ENCODE measurements at places on chromosomes 7 and 10.

DNA sequence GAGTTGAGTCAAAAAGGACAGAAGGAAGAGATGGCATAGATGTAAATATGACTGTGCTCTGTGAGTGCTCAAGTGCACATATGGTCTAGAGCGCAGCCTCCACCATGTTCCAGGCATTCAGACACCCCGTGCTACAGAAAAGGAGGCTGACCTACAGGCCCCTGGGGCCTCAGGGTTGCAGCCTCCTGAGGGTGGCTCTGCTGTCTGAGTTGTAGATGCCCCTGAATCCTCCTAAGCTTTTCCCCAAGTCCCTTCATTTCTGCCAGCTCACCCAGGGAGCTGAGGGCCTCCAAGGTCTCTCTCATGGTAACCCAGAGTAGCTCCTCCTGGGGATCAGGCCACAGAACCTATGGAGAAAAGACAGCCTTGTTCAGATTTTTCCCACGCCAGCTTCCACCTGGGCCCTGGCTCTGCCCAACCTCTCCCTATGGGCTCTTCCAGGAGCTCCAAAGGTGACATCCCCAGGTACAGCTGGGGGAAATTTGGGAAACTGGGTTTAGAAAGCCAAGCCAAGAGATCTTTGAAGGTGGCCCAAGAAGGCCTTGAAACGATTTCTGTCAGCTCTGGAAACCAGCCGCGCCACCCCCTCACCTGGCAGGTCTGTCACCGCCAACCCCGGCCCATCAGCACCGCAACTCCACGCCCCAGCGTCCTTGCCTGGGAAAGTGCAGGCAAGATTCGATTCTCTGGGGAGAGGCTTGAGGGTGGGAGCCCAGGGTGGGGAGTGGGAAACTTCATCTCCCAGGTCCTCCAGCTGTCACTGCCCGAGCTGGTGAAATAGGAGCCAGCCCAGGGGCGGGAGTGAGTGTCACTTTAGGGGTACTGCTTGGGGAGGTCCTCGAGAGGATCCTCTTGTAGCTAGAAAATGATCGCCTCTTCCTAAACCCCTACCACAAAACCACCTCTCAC, 2.4 kb downstream of the ZNF467 start:
- DNase-seq = no peak
- no peak overlapping the region for H3K27ac ChIP-seq
- no peaks in the 10 kb centered on the region for H3K36me3 ChIP-seq

DNA sequence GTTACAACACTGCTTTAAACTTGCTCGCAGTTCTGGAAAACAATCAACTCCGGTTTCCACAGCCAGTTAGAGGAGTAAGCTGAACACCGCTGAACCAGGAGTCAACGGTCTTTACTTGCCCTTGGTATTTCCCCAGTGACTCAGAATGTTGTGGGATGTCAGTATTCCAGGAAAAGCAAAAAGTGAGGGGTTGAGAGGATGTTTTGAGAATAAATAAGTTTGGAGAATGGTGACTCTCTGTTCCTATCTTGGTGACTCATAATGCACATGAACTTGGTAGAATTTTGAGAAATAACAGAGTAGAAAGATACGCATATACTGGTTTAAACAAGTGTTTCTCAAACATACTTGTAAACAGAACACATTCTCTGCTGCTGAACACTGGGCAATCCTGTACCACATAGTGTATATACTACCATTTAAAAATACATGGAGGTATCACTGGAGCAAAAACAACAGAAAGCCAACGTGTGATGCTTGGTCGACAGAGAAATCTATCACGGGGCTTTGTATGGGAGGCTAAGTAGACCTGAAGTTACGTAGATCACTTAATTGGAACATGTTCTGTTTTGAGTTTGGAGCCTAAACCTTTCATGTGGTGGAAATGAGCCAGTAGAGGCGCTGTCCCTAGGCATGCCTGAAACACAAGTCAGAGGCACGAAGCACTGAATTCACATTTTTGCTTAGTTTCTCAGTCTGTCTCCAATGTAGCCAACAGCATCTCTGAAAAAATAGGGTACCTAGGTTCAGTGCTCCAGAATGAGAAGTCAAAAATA, 534.3 kb downstream of the PARD3 start:
- H3K4me1 ChIP-seq = peaks cover 5% of the 10 kb centered on the region
- no peaks in the 10 kb centered on the region for H3K36me3 ChIP-seq
- no peak overlapping the region for H3K27ac ChIP-seq
- H3K27me3 ChIP-seq = peaks cover 3% of the 10 kb centered on the region
- no peak for DNase-seq

GRCh38 chr7:116732788-116733694, 61.0 kb downstream of the MET start:
- H3K4me1 ChIP-seq = no peaks in the 10 kb centered on the region
- no peak for DNase-seq
- H3K27ac ChIP-seq = no peak overlapping the region

- peak overlapping the region; percentile 93 for H3K27ac ChIP-seq
- no peaks in the 10 kb centered on the region for H3K27me3 ChIP-seq
- no peak for DNase-seq
- H3K36me3 ChIP-seq = peaks cover 2% of the 10 kb centered on the region
- peaks cover 27% of the 10 kb centered on the region for H3K4me1 ChIP-seq
These were observed 1.0 kb downstream of the URGCP start for GRCh38 chr7:43905209-43905946.

- DNase-seq = no peak
- no peaks in the 10 kb centered on the region for H3K4me1 ChIP-seq
- no peaks in the 10 kb centered on the region for H3K36me3 ChIP-seq
- H3K4me3 ChIP-seq = no peak overlapping the region
- no peak overlapping the region for H3K27ac ChIP-seq
These were observed 5.9 kb downstream of the TAS2R16 start for GRCh38 chr7:122989577-122989976.

DNA sequence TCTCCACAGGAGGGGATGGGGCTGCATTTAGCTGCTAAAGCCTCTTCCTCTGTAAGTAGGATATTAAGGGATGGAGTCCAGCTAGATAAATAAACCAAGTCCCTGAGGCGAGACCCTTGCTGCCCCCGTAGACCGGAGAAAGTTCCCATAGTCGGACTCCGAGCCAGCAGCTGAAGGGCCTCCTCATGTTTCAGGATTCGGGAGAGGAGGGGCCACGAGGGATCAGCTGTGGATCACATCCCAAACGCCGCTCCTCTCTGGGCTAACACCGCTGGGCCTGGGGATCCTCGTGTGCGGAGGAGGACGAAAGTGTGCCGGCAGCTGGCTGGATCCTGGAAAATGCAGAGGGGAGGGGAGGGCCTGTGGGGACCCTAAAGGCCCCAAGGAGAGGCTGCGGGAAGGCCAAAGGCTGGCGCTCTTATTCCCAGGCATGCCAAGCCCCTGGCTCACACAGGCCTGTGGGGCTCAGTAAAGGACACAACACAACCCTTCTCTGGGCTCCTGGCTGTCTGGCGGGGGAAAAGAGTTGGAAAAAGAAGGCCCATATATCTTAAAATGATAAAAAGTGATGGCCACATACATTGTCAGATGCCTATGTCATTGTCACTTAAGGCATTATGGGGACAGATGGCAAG, 82.5 kb upstream of the TMEM72 start:
- no peak overlapping the region for H3K4me3 ChIP-seq
- H3K27ac ChIP-seq = no peak overlapping the region
- H3K36me3 ChIP-seq = no peaks in the 10 kb centered on the region
- H3K27me3 ChIP-seq = peaks cover 11% of the 10 kb centered on the region

- no peak overlapping the region for H3K4me3 ChIP-seq
- H3K27me3 ChIP-seq = no peaks in the 10 kb centered on the region
- no peak overlapping the region for H3K27ac ChIP-seq
- H3K4me1 ChIP-seq = no peaks in the 10 kb centered on the region
- no peak for DNase-seq
These were observed 392.0 kb downstream of the NRG3 start for GRCh38 chr10:82267014-82267413.

DNA sequence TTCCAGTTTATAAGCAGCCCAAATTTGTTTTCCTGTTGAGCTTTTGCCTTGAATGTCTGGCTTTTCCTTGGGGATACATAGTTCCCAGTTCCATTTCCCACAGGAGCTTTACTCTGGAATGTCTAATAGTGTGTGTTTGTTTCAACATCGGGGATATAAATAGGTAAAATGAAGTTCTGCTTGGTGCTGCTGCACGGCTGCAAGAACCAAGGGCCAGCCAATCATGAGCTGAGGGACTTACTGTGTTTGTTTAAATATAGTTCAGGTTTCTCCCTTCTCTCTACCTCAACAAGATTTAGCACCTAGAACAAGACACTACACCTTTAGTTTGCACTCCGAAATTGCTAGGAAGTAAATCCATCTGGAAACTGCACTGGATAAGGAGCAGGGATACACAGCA, 43.9 kb downstream of the GRM8 start:
- no peak overlapping the region for H3K4me3 ChIP-seq
- H3K27me3 ChIP-seq = peaks cover 7% of the 10 kb centered on the region
- H3K4me1 ChIP-seq = no peaks in the 10 kb centered on the region
- H3K27ac ChIP-seq = no peak overlapping the region
- no peaks in the 10 kb centered on the region for H3K36me3 ChIP-seq

GRCh38 chr7:43456200-43456599, 126.7 kb upstream of the STK17A start:
- no peak overlapping the region for H3K4me3 ChIP-seq
- peaks cover 5% of the 10 kb centered on the region for H3K27me3 ChIP-seq
- no peak overlapping the region for H3K27ac ChIP-seq
- no peaks in the 10 kb centered on the region for H3K4me1 ChIP-seq

DNA sequence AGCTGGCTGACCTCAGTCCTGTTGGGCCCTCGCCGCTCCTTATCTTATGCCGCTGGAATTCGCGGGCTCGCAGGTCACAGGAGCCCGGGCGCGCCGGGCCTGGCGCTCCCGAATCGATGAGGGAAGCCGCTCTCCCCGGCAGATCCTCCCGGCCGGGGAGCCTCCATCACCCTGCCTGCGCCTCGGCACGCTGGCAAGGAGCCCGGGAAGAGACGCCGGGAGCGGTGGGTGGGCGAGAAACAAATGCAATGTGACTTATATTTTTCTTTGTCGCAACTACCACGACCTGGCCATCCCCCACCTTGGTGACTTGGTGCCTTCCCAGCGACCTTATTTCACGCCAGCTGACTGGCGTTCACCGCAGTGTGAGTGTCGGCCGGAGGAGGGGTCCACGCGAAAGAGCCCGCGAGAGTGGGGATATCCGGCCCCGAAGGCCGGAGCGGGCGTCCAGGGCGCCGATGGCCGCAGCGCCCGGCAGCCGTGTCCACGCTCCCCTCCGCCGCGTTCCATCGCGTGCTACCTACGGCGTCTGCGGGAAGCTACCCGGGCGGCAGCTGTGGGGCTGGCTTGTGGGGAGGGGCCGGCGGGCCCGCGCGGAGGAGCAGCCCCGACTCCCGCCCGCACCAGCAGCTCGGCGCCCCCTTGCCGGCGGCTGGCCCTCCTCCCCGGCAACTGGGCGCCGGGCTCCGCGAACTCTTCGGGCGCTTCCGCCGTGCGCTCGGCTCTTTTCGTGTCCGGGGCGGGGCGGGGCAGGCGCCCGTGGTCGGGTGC, 494 bp upstream of the BMPR1A start:
- peak; percentile 89 for DNase-seq
- peaks cover 2% of the 10 kb centered on the region for H3K36me3 ChIP-seq
- no peak overlapping the region for H3K27ac ChIP-seq
- peaks cover 55% of the 10 kb centered on the region for H3K27me3 ChIP-seq
- peak overlapping the region; percentile 79 for H3K4me3 ChIP-seq

DNA sequence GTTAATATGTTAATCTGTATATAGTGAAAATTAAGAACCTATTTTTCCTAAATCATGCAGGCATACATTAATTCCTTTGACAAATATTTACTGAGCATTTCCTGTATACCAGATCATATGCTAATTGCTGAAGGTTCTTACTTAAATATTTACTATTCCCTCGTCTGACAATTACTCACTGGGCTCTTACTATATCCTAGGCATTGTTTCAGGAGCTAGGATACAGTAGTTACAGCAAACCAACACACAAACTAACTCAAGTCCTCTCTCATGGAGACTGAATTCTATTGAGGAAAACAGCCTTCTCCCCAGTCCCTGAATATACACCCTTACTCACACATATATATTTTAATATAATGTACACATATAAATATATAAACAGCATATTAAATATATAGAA, 786.0 kb downstream of the NRG3 start:
- no peak for DNase-seq

DNA sequence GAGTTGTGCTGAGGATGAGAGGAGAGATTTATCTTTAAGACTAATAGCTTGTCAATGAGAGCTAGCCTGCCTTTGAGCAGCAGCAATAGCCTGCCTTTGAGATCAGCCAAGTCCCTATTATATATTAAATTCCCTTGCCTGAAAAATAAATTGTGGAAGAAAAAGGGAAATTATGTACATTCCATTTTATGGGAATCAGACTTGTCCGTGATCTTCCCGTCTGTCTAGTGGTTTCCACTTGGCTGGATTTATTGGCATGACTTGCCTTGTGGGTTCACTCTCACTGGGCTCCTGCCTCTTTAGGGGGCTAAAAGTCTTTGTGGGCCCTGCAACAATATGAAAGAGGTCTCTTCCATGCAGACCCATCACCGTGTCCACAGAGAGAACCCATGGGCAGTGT, 171.7 kb upstream of the FRMD4A start:
- peaks cover 11% of the 10 kb centered on the region for H3K36me3 ChIP-seq
- no peak for DNase-seq
- peaks cover 32% of the 10 kb centered on the region for H3K4me1 ChIP-seq
- no peak overlapping the region for H3K4me3 ChIP-seq

GRCh38 chr7:51226916-51227535, 89.6 kb downstream of the COBL start:
- H3K4me1 ChIP-seq = no peaks in the 10 kb centered on the region
- no peak for DNase-seq
- no peak overlapping the region for H3K27ac ChIP-seq
- peaks cover 7% of the 10 kb centered on the region for H3K27me3 ChIP-seq
- no peaks in the 10 kb centered on the region for H3K36me3 ChIP-seq
- no peak overlapping the region for H3K4me3 ChIP-seq

GRCh38 chr7:104958371-104958865, 55.6 kb upstream of the KMT2E start:
- H3K27me3 ChIP-seq = no peaks in the 10 kb centered on the region
- no peak overlapping the region for H3K4me3 ChIP-seq
- peaks cover 11% of the 10 kb centered on the region for H3K36me3 ChIP-seq
- H3K27ac ChIP-seq = no peak overlapping the region
- peaks cover 28% of the 10 kb centered on the region for H3K4me1 ChIP-seq
- DNase-seq = no peak

- H3K27me3 ChIP-seq = no peaks in the 10 kb centered on the region
- H3K27ac ChIP-seq = peak overlapping the region; percentile 78
- no peak for DNase-seq
- H3K4me1 ChIP-seq = peaks cover 57% of the 10 kb centered on the region
- H3K4me3 ChIP-seq = peak overlapping the region; percentile 21
These were observed 56.2 kb downstream of the HK1 start for GRCh38 chr10:69334302-69335062.

- no peak overlapping the region for H3K27ac ChIP-seq
- H3K36me3 ChIP-seq = peaks cover 2% of the 10 kb centered on the region
- no peak for DNase-seq
- H3K27me3 ChIP-seq = no peaks in the 10 kb centered on the region
- H3K4me3 ChIP-seq = no peak overlapping the region
These were observed 109.6 kb upstream of the FAM3C start for GRCh38 chr7:121505540-121506182.

- no peaks in the 10 kb centered on the region for H3K4me1 ChIP-seq
- peaks cover 3% of the 10 kb centered on the region for H3K27me3 ChIP-seq
- no peak for DNase-seq
- H3K27ac ChIP-seq = no peak overlapping the region
- H3K36me3 ChIP-seq = no peaks in the 10 kb centered on the region
These were observed 10.2 kb downstream of the CPA4 start for GRCh38 chr7:130303127-130303526.

- no peaks in the 10 kb centered on the region for H3K36me3 ChIP-seq
- H3K27me3 ChIP-seq = no peaks in the 10 kb centered on the region
- H3K4me1 ChIP-seq = no peaks in the 10 kb centered on the region
These were observed 149.2 kb downstream of the CRPPA start for GRCh38 chr7:16271990-16272665.

GRCh38 chr10:77207828-77208185, 429.8 kb downstream of the KCNMA1 start:
- H3K27ac ChIP-seq = no peak overlapping the region
- H3K4me3 ChIP-seq = no peak overlapping the region
- no peaks in the 10 kb centered on the region for H3K4me1 ChIP-seq
- no peaks in the 10 kb centered on the region for H3K36me3 ChIP-seq
- DNase-seq = no peak
